Central memory CD4-positive, alpha-beta T cell (primary cell): ENCODE measurements at places on chromosomes 2 and 18.

DNA sequence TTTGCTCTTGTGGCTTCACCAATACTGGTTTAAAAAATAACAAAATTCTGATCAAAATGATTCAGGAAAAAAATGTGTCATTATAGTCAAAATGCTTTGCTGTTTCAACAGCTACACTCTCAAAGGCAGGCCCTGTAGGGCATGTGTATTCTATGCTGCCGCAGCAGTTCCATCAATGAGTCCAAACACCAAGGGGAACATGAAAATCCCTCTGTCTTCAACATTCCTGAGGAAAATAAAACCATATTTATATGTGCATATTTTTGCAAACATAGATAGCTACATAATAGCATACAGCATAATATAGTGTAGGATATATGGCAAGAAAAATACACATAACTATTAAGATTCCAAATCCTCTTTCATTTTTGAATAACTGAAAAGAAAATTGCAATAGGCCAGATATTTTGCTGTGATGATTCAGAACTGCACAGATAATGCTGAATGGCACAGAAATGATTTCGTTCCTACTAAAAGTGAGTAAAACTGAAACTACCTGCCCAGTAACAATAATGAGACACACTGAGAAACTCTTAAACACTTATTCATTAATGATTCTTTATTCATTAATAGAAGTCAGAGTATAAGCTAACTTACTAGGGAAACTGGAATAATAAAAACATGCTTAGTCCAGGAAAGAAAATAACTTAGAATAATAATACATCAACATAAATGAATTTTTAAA lies 343.8 kb downstream of the SUCLG1 start:
- no peak for DNase-seq

DNA sequence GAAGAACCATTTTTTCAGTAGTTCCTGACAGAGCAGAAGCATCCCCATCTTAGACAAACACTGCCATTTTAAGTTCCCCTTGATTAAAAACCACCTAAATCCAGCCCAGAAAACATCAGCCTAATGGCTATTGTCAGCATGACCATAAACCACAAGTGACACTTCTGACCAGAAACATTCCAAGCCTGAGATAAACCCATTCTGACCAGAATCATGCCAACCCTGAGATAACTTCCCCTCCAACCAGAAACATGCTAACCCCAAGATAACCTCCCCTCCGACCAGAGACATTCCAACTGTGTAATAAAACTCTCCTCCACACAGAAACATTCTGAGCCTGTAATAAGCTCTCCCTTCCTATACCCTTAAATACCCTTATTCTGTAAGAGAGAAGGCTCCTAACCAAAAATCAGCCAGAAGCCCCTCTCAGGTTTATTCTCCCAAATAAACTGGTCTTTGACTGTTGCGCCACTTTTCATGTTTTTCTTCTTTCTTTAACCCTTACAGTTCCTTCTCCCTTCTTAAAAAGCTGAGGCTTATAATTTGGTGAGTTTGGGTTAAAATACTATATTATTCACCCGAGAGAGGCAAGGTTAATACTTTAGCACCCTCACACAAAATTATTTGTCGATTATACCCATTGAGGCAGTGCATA lies 149.7 kb downstream of the HNMT start:
- DNase-seq, result no peak

- DNase-seq, result no peak
Observed at GRCh38 chr2:133437492-133437891, 130.8 kb downstream of the NCKAP5 start.

DNA sequence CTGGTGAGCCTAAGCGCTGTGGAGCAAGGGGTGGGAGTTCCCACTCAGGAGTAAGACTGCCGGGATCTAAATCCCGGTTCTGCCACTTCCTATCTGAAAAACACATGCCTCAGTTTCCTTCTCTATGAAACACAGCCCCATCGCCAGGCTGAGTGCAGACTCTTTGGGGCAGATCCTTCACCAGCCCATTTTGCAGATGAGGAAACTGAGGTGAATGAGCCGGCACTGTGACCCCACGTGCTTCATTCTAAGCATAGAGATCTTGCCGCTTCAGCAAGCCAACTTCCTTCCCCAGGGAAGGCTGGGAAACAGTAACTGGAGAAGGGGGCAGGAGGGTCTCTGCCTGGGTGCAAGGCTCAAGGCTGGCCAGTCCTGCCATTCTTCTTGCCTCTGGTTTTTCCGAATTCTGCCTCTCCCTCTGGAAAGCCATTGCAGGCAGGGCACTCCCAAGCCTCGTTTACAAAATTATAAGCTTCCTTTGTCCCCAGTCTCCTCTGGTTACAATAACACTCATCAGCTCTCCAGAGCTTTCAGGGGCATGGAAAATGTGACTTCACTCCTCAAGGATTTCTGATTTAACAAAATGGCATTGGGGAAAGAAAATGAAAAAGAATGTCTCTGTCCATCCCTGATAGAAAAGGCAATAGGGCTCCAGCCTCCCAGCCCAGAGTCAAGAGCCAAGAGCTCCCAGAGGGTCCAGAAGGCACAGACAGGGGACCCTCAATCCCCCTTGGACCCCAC lies 249.2 kb downstream of the TNS1 start:
- no peak for DNase-seq

GRCh38 chr2:74302865-74303264 lies 40.4 kb downstream of the SLC4A5 start:
- DNase-seq, result no peak

DNA sequence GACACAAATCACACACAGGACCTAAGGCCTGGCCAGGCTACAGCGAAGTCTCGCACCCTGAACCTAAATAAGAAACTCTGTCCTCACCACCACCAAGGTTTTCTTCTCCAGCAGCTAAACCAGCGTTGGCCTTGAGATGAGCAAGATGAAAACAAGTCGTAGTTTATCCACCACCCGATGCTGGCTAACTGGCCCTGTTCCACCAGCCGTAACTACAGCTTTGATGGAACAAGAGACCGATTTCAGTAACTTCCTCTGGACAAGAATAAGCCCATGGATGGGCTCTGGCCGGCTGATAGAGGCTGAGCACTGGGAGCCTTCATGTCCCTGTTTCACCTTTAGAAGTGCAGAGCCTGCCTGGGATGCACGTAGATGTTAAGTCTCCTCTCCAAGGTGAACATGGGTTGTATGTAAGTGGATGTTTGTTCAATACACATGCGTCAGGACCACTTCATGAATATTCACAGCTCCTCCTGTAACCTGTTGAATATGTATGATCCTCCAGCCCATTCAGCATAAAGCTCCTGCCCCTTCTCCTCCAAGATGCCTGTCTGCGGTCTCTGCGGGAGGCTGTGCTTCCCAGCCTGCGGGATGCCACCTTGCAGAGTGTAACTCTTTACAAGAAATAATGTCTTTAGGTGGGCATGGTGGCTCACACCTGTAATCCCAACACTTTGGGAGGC lies 24.2 kb downstream of the ADI1 start:
- no peak for DNase-seq

DNA sequence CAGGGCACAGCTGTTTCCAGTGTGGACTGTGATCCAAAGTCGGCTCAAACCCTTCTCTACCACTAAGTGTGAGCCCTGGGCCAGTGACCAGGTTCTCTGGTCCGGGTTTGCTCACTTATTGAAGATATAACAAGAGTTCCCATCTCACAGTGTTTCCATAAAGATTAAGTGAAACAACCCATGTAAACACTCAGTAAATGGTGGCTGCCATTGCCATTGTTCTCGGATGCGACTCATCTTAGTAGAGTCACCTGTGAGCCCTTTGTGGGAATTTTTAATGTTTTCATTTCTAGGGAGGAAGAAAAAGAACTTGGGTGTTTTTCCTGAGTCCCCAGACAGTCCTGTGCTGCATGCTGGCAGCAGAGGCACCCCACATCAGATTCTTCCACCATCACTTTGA lies 53.4 kb downstream of the TPGS2 start:
- DNase-seq, result no peak

DNA sequence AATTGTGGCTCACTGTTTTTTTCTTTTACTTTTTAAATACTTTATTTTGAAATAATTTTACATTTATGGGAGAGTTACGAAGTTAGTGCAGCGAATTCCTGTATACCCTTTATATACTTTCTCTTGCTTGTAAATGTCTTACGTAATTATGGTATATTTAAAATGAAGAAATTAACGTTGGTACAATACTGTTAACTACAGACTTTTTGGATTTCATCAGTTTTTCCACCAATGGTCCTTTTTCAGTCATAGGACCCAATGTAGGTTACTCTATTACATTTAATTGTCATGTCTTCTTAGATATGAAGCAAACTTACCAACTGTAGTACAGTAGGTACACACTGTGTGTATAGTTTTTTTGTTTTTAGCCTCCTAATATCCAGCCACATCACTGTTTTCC lies 76.3 kb downstream of the BOLA3 start:
- DNase-seq, result no peak

DNA sequence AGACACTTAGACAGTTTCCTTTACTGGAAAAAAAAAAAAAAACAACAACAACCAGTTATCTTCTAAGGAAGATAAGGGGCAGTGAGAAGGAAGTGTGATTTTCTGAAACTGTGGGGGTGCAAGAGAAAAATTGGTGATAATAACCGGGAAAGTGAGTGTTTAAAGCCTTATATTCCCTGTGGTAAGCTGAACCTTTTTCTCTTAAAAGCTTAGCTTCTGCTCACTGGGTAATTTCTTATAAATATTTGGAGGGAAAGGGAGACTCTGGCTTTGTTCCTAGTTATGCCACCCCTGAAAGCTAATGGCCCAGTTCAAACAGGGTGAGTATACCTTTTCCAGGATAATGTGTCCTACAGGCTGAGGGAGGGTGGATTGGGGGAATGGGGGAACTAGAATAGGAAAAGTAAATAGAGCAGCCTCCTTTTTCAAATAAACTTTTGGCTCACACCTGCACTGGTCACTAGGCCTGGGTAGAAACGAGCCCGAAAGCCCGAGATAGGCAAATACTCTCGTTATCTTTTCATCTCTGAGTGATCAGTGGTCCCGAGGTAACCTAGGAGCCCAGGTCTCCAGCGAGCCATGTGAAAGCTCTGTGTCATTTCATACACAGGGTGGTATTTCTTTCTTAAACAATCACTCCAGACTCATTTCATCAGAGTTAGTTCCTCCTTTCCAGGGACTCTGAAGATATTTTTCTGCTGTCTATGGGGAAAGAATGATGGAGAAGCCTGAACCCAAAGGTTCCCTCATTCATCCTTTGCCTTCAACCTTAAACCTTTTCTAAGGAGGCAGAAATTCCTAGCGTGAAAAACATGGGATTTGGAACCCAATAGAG lies 15.5 kb upstream of the SRBD1 start:
- no peak for DNase-seq

GRCh38 chr18:74468547-74469061 lies 11.5 kb upstream of the DIPK1C start:
- DNase-seq, result no peak

GRCh38 chr2:20516646-20517341 lies 69.9 kb downstream of the RHOB start:
- DNase-seq, result no peak

DNA sequence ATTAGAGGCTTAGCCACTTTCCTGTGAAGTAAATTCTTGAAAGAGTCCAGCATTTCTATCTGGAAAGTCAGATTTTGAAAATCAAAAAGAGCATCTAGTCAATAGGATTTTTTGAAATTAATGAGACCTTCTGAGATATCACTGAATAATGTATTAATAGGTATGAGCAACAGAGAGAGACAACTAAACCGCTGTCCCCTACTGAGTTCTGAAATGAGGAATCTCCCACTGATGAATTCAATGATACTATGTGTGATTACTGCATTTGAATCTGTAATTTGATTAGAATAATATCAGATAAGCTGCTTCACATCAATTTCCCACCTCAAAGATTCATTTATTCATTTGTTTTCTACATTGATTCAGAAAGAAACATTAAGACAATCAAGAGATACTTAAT lies 252.8 kb downstream of the TMX3 start:
- DNase-seq, result no peak

DNA sequence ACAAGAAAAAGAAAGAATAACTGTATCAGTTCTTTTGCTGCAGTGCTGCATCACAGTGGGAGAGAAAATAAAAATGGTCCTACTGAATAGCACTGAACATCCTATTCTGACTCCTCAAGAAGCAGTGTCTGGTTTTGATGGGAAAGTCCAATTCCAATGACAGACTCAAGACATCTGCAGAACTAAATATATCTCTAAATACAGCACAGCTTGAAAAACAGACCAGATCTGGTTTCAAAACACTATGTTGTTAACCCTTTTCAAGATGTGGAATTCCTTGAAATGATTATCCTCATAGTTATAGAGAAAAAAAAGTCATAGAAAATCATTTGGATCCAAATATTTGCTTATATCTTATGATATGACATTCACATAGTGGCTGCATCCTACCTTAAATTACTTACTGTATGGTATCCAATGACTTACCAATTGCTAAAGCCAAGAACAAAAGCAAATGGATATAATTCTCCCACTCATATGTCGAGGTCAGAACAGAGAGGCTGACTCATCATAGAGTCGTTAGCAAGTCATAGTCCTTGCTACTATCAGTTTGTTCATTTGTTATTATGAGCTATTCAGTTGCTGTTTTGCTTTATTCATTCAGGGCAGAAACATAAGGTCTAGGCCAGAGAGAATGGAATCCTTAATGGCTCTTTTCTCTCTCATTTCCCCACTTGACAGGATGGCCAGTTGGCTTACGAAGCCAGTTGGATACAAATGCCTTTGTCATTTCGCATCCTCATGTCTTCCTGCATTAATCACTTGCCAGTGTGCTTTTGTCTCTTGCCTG lies 62.5 kb upstream of the ACVR2A start:
- no peak for DNase-seq

DNA sequence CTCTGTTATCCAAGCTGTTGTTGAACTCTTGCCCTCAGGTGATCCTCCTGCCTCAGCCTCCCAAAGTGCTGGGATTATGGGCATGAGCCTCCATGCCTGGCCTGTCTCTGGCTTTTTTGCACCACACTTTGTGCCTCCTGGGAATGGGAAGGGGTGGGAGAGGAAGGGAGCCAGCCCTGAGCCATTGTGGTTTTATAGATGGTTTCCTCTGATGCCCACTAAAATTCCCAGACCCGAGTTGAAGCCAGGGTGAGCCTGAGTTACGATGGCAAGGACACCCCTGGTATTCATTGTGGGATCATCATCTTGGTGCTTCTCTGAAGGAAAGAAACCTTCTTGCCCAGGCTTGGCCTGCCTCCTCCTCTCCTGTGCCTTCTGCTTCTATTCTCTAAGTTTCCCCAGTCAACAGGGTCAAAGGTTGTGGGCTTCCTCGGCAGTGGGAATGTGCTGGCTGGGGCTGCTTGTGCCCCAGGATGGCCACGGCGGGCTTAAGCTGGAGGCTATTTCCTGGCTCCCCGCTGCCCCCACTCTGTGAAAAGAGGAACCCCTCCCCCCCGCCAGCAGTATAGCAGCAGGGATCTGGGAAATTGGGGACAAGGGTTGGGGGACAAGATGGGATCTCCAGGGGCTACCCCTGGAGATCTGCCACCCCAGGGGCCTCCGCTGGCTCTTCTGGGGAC lies 106.2 kb downstream of the STPG4 start:
- DNase-seq, result no peak

DNA sequence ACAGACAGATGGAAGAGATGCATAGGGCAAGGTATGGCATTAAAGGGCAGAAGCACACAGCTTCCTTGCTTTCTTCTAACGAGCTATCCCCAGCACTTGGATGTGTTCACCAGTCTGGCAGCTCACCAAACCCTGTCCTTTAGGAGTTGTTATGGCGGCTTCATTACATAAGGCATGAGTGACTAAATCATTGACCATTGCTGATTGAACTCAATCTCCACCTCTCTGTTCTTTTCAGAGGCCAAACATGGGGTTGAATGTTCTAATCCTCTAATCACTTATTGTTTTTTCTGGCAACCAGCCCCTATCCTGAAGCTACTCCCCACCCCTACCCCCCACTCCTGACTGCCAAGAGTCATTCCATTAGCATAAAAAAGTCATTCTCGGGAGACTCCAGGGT lies 301.8 kb downstream of the XIRP2 start:
- DNase-seq, result no peak
